ENCODE measurements at places on chromosomes 7 and 10. TPM values are rescaled to one million over a fixed set of nuclear protein-coding genes. Genes with fewer than 3 reads are reported as not detected.

DNA sequence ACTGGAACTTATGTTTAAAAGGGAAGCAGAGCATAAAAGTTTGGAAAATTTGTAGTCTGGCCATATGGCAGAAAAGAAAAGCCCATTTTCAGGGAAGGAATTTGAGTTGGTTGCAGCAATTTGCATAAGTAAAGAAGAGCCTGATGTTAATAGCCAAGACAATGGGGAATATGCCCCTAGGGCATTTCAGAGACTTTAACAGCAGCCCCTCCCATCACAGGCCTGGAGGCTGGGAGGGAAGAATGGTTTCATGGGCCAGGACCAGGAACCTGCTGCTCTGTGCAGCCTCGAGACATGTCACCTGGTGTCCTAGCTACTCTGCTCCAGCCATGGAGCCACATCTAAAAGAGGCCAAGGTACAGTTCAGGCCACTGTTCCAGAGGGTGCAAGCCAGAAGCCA is 35.3 kb downstream of the HTR7 start:
- DNase-seq = no peak

GRCh38 chr10:128095027-128095752 is 31.0 kb downstream of the MKI67 start:
- DNase-seq = no peak

DNA sequence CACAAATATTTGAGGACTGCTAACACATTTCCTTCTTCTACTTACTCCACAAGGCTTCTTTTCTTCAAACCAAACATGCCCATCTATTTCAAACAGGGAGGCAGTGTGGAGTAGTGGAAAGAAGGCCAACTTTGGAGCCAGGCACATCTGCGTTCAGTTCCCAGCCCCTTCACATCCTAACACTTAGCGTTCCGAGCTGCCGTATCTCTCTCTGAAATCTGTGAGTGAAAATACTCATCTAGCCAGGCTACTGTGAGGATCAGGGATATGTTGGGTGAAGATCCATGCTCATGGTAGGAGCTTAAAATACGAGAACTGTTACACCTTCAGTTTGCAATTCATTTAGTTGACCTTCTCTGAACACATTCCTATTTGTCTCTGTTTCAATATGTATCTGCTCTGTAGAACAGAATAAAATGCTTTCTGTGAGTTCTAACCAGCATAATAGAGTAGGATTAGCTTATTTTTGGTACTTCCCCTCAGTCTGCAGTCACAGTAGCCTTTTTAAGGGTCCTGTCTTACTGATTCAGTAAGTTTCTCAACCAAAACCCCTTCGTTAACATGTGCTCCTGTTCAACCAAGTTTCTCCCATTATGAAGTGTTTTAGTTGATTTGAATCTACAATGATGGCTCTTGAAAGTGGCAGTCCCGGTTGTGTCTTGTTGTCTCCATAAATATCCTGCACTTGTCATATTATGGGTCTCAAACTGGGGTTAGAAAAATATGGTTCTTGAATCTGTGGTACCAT is 3.3 kb upstream of the MEST start:
- no peak for DNase-seq

GRCh38 chr10:60040014-60040662 is 133.8 kb upstream of the CCDC6 start:
- no peak for DNase-seq

GRCh38 chr10:80524190-80524909 is 13.4 kb upstream of the SH2D4B start:
- DNase-seq = no peak

GRCh38 chr7:44287488-44288380 is 37.7 kb downstream of the CAMK2B start:
- no peak for DNase-seq

DNA sequence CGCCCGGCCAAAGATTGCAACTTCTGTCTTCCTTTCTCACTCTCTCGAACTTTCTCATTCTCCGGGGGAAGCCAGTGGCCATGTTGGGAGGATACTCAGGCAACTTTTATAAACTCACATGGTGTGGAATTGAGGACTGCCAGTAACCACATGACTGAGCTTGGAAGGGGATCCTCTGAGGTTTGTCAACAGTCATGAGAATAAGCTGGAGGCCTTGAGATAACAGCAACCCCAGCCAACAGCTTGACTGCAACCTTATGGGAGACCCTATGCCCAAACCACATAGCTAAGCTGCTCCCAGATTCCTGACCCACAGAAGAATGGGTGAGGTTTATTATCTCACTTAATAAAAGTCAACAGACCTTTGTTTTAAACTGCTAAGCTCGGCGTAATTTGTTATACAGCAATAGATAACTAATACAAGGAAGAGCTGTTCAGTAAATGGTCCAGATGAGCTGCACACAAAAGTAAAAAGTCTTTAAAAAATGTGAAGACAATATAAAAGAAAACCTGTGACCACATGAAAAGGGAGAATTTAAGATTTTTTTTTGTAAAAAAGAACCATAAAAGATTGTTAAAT is 9.6 kb downstream of the SYPL1 start:
- no peak for DNase-seq

GRCh38 chr7:104328970-104329825 is 795 bp downstream of the LHFPL3 start:
- no peak for DNase-seq

DNA sequence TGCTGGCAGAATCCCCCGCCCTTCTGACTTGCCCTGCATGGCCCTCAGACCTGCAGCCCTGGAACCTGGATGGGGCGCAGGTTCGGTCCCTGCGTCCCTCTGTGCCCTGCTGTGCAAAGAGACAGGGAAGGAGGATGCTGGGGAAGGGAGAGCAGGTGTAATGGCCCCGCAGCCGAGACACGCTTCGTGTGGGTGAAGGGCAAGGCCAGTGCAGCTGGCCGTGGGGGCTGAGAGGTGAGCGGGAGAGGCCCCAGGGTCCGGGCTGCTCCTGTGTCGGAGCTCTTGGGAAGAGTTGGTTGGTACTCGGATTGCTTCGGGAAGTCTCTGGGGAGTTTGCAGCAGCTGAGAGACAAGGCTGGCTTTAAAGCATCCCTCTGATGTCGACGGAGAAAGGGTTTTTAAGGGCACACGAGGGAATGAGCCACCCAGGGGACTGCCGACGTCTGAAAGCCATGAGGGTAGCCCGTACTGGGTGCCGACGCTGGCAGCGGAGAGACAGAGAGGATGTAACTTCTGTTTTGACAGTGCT is 6.5 kb downstream of the ELFN1 start:
- no peak for DNase-seq

- DNase-seq = no peak
Measured at GRCh38 chr10:55233505-55233904, 432.5 kb upstream of the PCDH15 start.

- DNase-seq = no peak
Measured at GRCh38 chr7:89029864-89030263, 234.3 kb upstream of the TEX47 start.

- DNase-seq = peak; percentile 68
Measured at GRCh38 chr7:102404005-102404861, 8.1 kb downstream of the PRKRIP1 start.

Gene CCDC126
- 13.8 TPM for polyA plus RNA-seq

Gene ARHGEF35
- 2.4 TPM for polyA plus RNA-seq

Gene AOC1
- polyA plus RNA-seq = not detected

Gene SPDYE6
- polyA plus RNA-seq = 0.52 TPM

Gene MPP7
- 40.3 TPM for polyA plus RNA-seq

Gene GLI3
- polyA plus RNA-seq = not detected

Gene PMPCB
- polyA plus RNA-seq = 75.5 TPM

Gene BAIAP2L1
- 0.06 TPM for polyA plus RNA-seq

Gene CPN1
- polyA plus RNA-seq = not detected

All from naive thymus-derived CD8-positive, alpha-beta T cell (primary cell).